ENCODE measurements at places on chromosomes 13 and 19.

DNA sequence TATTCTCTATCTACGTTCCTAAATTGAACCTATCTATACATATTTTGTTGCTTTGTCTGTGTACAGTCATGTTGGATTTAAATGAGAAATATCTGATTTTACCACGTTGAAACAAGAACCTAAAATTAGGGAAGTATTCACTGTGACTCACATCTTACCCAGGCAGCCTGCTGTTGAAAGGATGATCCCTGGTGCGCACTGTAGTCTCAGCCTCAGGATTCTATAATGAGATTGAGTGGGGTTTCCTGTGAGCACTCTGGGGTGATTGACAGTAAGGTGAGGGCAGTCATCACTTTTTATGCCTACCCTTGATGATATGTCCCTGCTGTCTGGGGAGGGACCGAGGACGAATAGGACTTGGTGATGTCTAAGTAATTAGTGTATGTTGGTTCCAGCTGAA, 35.4 kb downstream of the PCCA start:
- DNase-seq: no peak

- no peak for DNase-seq
Observed at GRCh38 chr19:16726916-16727315, 7.3 kb downstream of the NWD1 start.

- no peak for DNase-seq
Observed at GRCh38 chr13:113186061-113186900, 22.2 kb downstream of the PCID2 start.

DNA sequence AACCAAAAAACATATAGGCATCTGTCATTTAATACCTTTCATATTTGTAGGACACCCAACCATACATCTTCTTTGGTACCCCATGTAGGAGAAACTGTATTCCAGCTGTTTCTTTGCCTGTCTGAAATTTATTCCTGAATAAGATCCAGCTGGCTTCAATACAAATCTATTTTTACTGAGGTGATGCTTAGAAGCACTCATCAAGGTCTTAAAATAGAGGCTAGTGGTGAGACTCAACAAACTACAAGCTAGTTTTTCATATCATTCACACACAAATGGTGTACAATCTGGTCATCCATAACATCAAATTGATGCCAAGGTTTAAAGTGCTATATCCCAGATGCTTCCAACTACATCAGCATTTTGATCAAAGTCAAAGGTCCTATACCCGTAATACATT, 1071.3 kb upstream of the MIR17HG start:
- DNase-seq: no peak

DNA sequence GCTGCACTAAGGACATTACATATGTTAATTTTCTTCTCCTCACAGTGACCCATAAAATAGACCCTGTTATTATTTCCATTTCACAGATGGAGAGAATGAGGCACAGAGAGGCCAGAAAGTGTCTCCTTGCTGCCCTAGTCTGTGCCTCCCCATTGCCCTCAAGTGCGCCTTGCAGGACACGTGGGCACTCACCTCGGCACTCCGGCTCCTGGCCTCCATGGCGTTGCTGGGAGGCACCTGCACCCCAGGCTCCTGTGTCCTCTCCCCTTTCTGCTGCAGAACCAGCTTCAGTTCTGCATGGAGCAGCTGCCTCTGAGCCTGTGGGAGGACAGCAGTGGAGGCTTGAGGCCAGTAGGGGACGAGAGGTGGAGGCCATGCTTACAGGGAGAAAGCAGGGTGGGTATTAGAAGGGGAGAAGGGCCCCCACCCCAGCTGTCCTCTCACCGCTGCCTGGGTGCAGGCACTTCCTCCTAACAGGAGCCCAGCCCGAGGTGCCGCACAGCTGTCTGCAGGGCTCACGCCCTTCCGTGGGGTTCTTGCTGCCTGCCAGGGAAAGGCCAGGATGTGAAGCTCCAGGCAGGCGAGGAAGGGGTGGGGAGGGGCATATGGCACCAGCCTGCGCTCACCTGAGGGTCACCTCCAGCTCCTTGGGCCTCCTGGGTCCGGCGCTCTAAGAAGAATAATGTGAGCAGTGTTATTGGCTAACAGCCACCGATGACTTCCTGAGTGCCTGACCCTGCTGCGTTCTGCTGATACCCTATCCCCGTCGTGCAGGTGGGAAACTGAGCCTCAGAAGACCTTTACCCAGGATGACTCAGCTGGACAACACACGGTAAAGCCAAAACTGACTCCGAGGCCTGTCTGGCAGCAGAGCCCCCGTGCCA, 5.2 kb downstream of the PRX start:
- DNase-seq: no peak

DNA sequence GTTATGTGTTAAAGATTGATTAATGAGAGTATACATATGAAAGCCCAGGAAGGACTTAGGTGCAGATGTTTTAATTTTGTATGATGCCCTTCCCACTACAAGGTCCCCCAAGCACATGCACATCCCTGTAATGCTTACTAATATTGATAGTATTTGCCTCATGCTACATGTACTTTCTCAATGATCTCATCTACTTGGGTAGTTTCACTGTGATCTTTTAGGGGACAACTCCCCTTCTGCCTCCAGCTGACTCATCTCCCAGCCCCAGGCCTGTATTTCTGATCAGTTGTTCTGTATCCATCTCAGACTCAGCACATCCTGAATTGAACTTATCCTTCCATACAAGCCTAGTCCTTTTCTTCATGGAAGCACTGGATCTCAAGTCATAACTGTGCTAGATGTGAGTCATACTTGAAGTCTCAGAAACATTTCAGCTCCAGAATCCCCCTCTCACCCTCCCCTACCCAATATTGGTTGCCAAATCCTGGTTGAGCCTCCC, 49.4 kb upstream of the INTS6 start:
- no peak for DNase-seq

- DNase-seq: no peak
Observed at GRCh38 chr19:5594521-5594950, 26.8 kb upstream of the TINCR start.

Data from activated gamma-delta T cell treated with Interleukin-2 at 50 U/mL for 16 hours (primary cell).